Ureter (tissue), 1 donor: ENCODE measurements at places on chromosomes 4 and X. TPM values are rescaled to one million over a fixed set of nuclear protein-coding genes. Genes with fewer than 3 reads are reported as not detected.
A peak's percentile ranks its signal among the peaks of the same experiment; 100 is the strongest.

Gene CDKL5
- total RNA-seq = 42.3 TPM

Gene RRH
- 0.34 TPM for total RNA-seq

Gene NDUFC1
- total RNA-seq = 59.8 TPM

Gene CSAG1
- not detected for total RNA-seq

Gene PDCL2
- total RNA-seq = not detected

Gene DCAF12L2
- total RNA-seq = 0.34 TPM

Gene TMPRSS11D
- total RNA-seq = not detected

Gene CXCL10
- 0.34 TPM for total RNA-seq

Gene ZFYVE28
- total RNA-seq = 19.8 TPM

Gene GRID2
- 0.05 TPM for total RNA-seq

Gene OPN1MW
- not detected for total RNA-seq

Gene ETDA
- total RNA-seq = not detected

Gene SULT1E1
- 6.0 TPM for total RNA-seq

Gene HCCS
- total RNA-seq = 21.9 TPM

Gene GIMD1
- total RNA-seq = not detected

Gene USP17L19
- total RNA-seq = not detected

Gene RIPPLY1
- not detected for total RNA-seq

Gene UGT2A1
- not detected for total RNA-seq

Gene PAGE2
- not detected for total RNA-seq

Gene FGA
- 1.2 TPM for total RNA-seq

Gene UGT2B7
- total RNA-seq = 15.7 TPM

Gene LDOC1
- total RNA-seq = 36.2 TPM

Gene FMR1NB
- total RNA-seq = not detected

Gene TCEAL6
- 1.4 TPM for total RNA-seq

Gene HSFX2
- not detected for total RNA-seq

- DNase-seq = no peak
Measured at GRCh38 chr4:114205261-114205660, 225.8 kb upstream of the ARSJ start.

DNA sequence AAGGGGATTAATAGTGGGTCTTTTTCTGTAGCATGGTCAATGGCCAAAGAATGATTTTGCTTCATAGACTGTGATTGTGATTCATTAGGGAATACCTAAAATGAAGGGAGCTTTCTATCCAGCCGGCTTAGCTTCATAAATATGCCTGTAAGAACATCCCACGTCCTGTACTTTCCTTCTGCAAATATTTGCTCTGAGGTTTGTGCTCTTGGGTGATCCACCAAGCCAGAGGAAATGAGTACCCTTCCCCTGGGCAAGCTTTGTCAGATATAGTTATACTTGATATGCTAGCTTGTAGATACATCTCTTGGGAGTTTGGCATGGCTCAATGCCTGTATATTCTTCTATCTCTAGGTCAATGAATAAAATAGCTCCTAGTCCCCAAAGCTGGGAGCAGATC, 28.2 kb upstream of the SPARCL1 start:
- no peak for DNase-seq

GRCh38 chr4:43776371-43776770, 672.2 kb downstream of the KCTD8 start:
- no peak for DNase-seq

GRCh38 chr4:98932539-98932938, 3.6 kb upstream of the EIF4E start:
- no peak for DNase-seq

GRCh38 chr4:154164931-154165839, 326.4 kb downstream of the DCHS2 start:
- DNase-seq = peak; percentile 43

DNA sequence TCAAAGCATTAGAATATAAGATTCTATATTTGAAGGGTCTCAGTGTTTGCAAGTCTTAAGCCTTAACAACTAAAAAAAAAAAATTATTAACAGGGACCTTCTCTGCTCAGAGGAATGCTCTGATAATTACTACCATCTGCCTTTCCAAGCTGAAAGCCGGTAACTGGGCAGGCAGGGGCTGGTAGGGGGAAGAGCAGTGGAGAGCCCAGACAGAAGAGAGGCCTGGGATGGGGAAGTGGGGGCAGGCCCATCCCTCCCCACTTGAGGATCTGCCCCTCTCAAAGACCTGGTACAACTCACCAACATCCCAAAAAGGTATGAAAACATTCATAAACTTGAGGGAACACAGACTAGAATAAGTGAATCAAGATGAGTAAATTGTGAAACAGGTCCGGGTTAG, 113.9 kb downstream of the QDPR start:
- DNase-seq = no peak

DNA sequence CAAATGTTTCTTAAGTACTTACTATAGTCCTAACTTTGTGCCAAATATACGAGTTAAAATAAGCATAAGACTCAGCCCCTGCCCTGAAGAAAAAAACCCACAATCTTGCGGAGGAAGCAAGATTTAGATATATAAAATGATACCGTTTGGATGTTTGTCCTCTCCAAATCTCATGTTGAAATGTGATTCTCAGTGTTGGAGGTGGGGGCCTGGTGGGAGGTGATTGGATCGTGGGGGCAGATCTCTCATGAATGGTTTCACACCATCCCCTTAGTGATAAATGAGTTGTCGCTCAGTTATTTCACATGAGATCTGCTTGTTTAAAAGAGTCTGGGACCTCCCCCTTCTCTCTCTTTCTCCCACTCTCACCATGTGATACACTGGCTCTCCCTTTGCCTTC, 28.7 kb downstream of the EFHC2 start:
- no peak for DNase-seq

- no peak for DNase-seq
Measured at GRCh38 chr4:3423406-3423805, 18.4 kb upstream of the HGFAC start.

DNA sequence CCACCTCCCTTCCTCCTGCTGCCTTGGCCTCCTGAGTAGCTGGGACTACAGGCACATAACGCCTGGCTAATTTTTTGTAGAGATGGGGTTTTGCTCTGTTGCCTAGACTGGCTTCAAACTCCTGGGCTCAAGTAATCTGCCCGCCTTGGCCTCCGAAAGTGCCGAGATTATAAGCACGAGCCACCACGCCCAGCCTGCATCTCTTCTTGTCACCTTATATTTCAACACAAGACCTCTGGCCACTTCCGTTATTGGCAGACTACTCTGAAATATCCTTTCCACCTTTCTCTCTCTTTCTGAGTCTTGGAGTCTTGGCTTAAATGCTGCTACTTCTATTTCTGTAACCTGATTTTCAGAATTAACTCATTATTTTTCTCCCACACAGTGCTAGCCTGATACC, 5.6 kb downstream of the KIAA0232 start:
- no peak for DNase-seq

GRCh38 chrX:9797384-9798360, 11.4 kb downstream of the SHROOM2 start:
- no peak for DNase-seq

DNA sequence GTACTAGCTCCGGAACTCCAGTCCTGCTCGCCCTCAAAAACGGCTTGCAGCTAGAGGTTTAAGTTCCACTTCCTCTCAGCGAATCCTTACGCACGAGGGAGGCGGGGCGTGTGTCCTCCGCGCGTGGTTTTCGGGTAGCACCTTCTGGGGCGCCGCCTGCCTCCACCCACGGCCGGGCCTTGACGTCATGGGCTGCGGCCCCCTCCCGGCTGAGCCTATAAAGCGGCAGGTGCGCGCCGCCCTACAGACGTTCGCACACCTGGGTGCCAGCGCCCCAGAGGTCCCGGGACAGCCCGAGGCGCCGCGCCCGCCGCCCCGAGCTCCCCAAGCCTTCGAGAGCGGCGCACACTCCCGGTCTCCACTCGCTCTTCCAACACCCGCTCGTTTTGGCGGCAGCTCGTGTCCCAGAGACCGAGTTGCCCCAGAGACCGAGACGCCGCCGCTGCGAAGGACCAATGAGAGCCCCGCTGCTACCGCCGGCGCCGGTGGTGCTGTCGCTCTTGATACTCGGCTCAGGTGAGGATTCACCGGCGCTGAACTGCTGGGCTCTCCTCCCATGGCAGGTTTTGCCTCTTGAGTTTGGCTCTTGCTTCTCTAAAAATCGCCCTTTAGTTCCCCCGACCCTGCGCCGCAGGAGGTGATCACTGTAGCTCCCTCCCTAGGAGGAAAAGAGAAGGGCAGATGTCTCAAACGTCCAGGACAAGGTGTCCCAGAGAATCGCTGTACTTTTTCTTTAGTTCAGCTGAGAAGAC, at the start of gene AREG:
AREG (plus strand) TSS at position 246 of the 752 bp plus-strand sequence; CDS start at position 456, 210 bp downstream.
- DNase-seq = peak; percentile 88

DNA sequence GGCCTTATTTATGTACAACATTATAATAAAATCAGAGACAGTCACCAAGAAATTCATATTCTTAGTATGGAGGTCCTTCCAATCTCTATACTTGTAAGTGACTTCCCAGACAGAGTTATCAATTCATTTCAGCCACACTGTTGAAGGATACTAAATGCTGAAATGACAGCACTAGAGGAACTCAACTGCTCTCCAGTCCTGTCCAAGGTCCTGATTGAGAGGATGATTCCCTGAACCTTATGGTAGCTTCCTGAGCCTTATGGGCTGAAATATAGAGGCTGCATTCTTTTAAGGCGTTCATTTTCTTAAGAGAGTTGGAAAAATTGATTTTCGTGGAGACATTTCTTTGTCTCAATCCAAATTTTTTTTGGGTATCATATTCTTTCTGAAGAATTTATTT, 205.9 kb downstream of the TLL1 start:
- no peak for DNase-seq

GRCh38 chr4:113147498-113148111, 98.2 kb downstream of the ANK2 start:
- DNase-seq = no peak

DNA sequence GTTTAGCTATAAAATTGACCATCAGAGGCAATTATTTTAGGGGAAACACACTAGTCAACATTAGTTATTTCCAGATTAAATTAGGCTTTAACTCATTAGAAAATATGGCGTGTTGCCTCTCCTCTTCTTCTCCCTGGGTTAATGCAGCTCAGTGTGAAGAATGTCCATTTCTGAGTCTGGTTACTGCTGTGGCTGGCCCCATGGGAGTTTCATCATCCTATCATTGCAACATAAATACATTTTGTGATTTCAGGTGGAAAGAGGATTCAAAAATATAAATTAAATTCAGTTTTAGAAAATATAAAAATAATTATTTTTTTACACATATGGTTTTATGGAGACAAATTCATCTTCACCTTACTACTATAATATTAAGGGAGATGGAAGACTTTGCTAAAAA, 288.5 kb upstream of the ARSJ start:
- DNase-seq = no peak

DNA sequence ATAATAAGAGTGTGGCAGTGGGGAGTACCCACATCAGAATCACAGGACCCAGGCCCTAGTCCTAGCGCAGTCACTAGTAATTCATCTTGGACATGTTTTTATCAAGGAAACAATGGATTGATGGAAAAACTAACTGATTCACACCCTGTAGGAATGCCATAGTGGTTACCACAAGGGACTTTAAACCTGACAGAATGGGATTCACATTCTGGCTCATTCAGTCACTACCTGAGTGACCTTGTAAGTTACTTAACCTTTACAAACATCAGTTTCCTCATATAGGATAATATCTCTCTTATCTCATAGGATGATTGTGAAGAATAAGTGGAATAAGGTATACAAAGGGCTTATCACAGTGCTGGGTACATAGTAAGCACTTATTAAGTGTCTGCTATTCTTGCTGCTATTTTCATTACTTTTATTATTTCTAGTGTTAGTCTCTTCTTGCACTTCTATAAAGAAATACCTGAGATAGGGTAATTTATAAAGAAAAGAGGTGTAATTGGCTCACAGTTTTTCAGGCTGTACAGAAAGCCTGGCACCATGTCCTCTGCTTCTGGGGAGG, 247.5 kb upstream of the KLF3 start:
- DNase-seq = no peak

- no peak for DNase-seq
Measured at GRCh38 chrX:133307094-133307493, 88.9 kb upstream of the TFDP3 start.

- peak; percentile 22 for DNase-seq
Measured at GRCh38 chr4:184310881-184311709, 93.4 kb upstream of the ENPP6 start.

GRCh38 chr4:14984448-14984847, 17.8 kb upstream of the CPEB2 start:
- DNase-seq = no peak

DNA sequence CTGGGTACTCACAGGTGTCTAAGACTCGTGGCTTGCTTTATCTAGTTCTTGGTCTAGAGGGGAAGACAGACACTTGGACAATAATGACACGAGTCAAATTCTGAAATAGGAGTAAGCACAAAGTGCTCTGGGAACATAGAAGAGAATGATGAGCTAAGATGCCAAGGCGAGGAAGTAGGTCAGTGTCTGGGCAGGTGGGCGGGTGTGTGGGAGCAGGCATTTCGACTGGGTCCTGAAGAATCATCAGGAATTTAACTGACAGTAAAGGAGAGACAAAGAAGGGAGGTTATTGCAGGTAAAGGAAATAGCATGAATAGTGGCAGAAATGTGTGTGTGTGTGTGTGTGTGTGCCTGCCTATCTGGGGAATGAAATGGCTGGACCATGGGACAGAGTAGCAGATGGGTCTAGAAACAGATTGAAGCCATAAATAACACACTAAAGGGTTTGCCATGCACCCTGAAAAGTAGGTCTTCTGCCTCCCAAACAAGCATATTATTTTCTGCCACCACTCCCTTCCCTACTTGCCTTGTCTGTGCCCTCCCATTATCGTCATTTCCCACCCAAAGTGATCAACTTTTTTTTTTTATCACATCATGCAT, 58.4 kb upstream of the SLC25A43 start:
- no peak for DNase-seq

DNA sequence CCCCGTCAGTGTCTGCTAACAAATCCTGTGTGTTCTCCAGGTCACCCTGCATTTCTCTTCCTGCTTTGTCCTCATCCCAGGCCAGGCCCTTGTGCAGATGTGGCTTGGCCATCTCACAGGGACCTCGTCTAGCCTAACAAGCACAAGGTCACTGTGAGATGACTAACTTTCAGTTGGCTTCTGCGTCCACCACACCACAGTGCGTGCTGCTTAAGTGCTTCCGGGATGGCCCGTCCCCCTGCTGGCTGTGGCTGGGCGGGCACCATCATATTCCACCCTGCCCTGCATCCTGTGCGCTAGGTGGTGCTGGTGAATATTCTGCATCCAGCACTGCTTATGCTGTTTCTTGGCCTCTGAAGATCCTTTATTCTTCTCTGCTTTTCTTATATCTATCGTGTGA, 33.8 kb downstream of the RBBP7 start:
- DNase-seq = peak; percentile 47

GRCh38 chr4:73679836-73680235, 59.6 kb upstream of the RASSF6 start:
- no peak for DNase-seq
